ENCODE measurements at places on chromosomes 2 and 18.

GRCh38 chr18:24140697-24141096, 1.8 kb downstream of the CABYR start:
- DNase-seq, result no peak

- no peak for DNase-seq
Observed at GRCh38 chr2:99857867-99858444, 284.4 kb downstream of the AFF3 start.

DNA sequence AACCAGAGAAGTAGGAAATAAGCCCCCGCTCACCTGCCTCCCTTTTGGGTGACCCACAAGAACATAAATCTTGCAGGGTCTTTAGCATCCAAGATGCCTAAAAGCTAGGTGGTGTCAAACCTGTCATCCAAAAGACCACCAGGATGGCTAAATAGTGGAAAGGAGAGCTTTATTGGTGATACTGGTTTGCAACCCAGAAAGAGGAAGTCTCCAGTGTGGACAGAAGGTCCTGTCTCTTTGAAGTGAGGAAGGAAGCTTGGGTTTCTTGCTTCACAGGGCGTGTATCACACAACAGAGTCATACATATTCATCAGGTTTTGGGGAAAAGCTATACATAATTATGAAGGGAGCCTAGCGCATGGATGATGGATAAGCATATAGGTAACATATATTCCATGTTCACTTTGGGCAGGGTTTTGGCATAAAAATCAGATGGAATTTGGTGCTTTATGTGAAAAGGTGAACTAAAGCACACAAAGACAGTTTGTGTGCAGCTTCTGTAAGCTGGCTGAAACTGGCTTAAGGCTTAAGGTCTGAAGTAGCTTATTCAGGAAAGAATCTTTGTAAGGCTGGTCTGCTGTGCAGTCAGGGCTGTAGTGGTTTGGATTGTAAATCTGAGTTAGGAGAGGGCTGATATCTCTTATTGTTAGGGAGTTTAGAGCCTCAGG, 102.2 kb upstream of the MSH2 start:
- no peak for DNase-seq

DNA sequence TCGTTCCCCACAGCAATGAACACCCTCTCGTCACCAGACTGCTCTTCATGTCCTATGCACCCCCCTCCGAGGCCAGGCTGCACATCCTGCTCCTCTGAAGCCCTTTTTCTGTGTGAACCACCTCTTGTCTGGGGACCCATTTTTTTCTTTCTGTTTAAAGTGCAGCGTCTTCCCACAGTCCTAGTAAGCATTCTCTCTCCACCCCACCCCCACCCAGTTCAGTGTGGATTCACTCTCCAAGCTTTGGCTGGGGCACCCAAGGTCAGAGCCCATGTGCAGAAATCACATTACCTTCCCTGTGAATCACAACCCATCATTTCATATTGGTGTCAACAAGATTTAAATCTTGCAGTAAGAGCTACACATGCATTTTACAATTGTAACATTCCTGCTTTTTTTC, 26.4 kb upstream of the PKDCC start:
- DNase-seq, result no peak

- no peak for DNase-seq
Observed at GRCh38 chr2:142870526-142870925, 6.9 kb upstream of the KYNU start.

DNA sequence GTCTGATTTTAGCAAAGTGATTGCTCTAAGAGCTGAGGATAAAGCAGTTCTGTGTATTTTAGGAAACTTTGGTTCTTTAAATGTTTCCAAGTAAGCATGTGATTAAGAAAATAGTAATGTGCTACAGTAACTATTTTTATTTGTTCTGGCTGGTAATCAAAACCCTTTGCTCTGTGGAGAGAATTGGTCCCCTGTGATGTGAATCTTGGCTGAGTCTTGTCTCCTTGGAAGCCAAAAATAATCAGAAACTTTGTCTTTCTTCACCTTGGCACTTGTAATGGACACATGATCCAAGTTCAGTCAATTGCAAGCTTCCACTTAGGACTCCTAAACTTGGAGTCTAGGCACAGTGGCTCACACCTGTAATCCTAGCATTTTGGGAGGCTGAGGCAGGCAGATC, 422.7 kb upstream of the CDH20 start:
- no peak for DNase-seq

GRCh38 chr2:60351802-60352201, 201.7 kb downstream of the BCL11A start:
- no peak for DNase-seq

GRCh38 chr2:43109261-43109743, 117.1 kb downstream of the ZFP36L2 start:
- DNase-seq, result no peak

- no peak for DNase-seq
Observed at GRCh38 chr2:178523596-178524134, 43.4 kb downstream of the PLEKHA3 start.

- DNase-seq, result no peak
Observed at GRCh38 chr2:120250640-120251039, 2.0 kb upstream of the RALB start.
